Lower lobe of right lung (tissue), 2 donors: ENCODE measurements at places on chromosomes 12 and 14. TPM values are rescaled to one million over a fixed set of nuclear protein-coding genes. Genes with fewer than 3 reads are reported as not detected.
A peak's percentile ranks its signal among the peaks of the same experiment; 100 is the strongest.

GRCh38 chr14:37637341-37637740, 41.9 kb downstream of the TTC6 start:
- no peak for DNase-seq

DNA sequence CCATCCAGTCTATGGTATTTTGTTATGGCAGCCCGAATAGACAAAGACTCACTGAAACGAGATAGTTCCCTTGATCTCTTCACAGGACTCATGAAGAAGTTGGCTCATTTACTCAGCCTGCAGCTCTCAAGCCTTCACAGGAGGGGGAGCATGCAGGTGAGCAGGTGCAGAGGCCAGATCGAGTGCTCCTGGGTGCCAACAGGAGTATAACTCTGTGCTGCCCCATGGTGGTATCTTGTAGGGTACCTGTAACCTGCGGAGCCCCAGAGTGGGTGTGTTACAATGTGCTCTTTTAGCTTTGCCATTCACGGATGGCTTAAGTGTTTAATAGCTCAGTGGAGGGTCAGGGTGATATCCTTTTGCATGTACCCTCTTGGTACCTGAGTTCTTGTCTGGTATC, 159.5 kb downstream of the METTL25 start:
- no peak for DNase-seq

DNA sequence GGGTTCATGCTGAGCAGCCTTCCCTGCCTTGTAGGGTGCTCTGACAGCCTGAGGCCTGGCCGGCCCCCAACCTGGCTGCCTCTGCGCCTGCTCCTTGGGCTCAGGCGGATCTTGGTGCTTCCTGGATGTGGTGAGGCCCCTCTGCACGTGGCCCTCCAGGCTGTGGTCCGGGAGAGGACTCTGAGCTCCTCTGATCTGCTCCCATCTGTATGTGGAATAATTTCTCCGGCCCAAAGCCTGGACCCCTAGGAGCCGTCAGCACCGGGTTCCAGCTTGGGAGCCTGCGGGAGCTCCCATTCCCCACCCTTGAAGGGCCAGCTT, 21.3 kb upstream of the EIF2B2 start:
- DNase-seq, result no peak

- DNase-seq, result peak; percentile 40
Measured at GRCh38 chr12:131084341-131085011, 130.8 kb downstream of the ADGRD1 start.

DNA sequence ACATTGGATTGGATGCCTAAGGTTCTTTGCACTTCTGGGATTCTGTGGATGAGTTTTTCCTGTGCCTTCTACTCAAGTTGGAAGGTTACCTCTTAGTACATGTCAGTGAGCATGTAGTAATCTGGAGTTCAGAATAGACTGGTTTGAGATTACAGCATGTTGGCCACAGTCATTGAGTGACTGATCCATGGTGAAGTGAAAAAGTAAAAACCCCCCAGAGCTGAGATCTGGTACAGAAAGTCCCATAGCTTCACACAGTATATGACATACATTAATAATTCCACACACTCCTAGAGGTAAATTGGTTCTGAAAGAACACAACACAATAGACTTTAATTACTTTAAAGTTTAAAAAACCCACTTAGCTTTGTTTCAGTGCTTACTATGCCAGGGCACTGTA, 11.9 kb upstream of the CCND2 start:
- no peak for DNase-seq

LRRIQ1 gene
- 10.6 TPM for total RNA-seq
